ENCODE measurements at places on chromosomes 5 and 9. TPM values are rescaled to one million over a fixed set of nuclear protein-coding genes. Genes with fewer than 3 reads are reported as not detected.
A peak's percentile ranks its signal among the peaks of the same experiment; 100 is the strongest.

DNA sequence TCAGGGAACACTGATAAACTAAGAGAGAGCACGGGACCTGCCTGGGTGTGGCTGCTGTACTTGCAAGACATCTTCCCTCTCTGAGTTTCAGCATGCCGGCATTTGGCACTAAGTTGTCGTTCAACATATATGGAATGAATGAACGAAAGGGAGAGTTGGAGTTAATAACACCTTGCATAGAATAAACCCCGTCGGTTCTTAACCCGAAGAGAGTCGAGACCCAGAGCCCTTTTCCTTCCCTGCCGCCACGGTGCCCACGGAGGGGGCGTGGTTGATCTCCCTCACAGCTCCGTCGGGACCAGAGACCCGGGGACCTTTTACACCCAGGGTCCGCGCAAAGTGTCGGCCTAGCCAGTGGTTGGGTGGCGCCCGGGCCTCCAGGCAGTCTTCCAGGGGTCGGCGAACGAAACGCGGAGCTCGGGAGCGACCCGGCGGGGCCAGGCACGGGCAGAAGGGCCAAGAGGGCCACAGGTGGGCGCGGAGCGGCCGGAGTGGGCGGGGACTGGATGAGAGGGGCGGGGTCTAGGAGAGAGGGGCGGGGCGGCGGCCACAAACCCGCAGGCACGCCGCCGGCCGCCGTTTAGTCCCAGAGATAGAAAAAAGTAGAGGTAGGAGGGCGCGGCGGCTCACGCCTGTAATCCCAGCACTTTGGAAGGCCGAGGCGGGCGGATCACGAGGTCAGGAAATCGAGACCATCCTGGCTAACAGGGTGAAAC, 735 bp upstream of the RPL26L1 start:
- DNase-seq = no peak

GRCh38 chr5:159971931-159972461, 36.9 kb upstream of the TTC1 start:
- DNase-seq = no peak

DNA sequence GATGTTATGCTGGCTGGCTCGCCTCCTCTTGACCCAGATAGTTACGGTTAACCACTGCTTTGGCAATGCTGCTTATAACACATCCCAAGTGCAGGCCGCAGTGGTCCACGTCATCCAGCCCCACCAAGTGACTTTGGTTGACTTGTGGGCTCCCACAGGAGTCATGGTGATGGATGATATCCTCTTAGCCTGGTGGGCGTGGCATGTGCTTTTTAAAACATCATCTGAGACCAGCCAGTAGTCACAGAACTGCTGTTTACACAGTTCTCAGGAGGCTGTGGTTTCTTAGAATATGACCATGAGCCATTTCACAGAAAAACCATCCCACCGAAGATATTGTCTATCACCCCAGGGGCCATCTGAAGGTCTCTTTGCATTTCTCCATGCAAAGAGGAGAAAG, 216.9 kb downstream of the SH3GL2 start:
- DNase-seq = peak; percentile 85

Gene STC2
- 144 TPM for total RNA-seq

DNA sequence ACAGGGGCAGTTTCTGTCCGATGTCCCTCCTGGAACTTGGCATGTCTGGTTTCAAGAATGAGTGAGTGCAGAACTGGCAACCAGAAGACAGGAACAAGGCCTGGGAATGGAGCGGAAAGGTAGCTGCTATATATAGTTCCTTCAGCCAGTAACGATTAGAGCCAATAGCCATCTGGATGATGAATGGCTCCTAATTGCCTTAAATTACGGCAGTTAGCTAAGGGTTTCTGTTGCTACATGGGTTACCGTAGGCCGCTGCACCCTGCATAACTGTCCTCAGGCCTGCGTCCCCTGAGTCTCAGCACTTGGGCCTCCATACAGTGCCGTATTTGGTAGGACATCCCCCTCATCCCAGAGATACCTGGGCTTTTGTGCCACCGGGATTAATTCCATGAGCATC, 29.4 kb downstream of the WWC1 start:
- DNase-seq = no peak

DNA sequence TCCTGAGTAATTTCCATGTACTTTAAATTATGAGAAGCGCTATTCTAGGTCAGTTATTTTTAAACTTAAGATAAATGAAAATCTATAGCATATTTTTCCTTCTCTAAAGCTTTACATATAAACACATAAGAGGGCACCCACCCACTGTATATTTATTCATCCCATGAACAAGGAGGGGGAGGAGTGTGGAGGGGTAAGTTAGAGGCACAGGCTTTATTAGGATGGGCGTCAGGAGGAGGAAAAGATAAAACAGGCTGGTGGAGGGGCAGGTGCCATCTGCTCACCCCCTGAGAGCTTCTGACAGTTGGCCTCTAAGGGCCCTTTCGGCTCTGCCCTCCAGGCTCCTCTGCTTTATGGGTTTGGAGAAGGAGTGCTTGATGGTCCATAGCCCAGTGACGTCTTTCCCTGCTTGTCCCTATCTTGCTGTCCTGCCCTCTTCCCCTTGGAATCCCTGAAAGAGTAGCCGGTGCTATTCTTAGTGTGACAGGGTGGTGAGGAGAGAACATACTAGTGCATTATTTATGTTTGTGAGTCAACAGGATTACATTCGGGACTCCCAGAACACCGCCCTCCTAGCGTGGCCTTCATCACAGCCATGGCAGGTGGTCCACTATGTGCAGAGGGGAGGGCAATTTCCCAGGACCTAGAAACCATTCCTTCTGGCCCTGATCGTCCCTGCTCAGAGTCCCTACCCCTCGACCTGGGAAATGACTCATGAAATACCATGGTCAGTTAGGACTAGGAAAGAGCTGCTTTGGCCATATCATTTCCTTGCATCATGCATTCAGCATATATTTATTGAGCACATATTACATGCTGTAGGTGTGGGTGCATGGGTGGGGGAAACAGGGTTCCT, 7.9 kb upstream of the SYNPO start:
- DNase-seq = no peak

DNA sequence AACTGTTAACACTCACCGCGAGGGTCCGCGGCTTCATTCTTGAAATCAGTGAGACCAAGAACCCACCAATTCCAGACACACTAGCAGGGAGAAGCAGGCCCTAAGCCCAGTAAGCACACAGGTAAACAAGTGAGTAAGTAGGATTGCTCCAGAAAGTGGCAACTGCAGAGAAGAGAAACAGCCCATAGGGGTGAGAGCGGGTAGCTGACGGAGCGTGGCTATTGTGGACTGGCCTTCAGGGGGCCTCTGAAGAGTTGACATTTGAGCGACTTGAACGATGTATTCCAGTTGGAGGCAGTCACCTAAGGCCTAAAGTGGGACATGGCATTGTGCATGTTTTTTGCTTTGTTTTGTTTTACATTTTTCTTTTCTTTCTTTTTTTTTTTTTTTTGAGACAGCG, 74.2 kb downstream of the TSPAN17 start:
- DNase-seq = no peak

DNA sequence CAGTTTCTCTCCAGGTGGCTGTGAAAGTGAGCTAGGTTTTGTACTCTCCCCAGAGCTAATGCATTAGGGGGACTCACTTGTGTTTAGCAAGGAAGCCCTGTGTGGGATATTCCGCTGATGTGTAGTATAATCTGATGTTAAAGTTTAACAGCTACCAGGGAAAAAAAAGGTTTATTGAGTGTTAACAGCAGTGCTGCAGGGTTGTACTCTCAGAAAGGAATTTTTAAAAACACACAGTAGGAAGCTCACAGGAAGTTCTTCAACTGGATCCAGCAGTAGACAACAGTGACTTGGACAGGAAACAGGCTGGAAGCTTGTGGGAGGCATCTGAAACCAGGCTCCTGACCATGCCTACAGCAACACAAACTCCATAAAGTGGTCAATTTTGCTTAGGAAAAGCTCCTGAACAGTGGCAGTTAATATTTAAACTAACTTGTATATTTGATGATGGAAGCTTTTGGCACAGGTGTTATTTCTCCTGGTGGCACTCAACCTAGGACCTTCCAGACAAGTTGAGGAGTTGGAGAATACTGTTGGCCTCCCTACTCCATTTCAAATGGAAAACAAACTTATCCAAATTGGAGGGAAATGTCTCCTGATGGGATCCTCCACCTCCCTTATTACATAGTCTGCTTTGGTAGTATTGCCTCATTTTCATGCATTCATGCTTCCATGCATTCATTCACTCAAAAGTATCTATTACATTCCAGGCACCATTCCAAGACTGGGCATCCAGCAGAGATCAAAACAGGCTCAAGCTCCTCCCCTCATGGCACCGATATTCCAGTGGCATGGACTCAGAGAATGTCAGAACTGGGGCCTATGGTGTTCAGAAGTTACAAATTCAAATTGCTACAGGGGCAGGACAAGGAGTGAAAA, 54.7 kb downstream of the FOXD1 start:
- DNase-seq = peak; percentile 70

DNA sequence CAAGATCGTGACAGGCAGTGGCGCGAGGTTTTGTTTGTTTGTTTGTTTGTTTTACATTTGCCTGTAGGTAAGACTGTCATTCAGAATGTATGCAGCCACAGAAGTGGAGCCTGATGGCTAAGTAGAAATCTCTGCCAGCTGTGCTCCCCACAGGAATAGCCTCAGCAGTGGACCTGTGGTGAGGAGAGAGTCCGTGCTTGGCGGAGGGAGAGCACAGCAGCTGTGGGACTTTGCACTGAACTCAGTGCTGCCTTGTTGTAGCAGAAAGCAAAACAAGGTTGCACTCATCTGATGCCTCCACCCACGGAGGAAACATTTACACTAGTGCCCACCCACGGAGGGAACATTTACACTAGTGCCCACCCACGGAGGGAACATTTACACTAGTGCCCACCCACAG, 4.4 kb upstream of the ZNF782 start:
- DNase-seq = peak; percentile 15

Gene PCDHGA8
- total RNA-seq = 0.06 TPM

DNA sequence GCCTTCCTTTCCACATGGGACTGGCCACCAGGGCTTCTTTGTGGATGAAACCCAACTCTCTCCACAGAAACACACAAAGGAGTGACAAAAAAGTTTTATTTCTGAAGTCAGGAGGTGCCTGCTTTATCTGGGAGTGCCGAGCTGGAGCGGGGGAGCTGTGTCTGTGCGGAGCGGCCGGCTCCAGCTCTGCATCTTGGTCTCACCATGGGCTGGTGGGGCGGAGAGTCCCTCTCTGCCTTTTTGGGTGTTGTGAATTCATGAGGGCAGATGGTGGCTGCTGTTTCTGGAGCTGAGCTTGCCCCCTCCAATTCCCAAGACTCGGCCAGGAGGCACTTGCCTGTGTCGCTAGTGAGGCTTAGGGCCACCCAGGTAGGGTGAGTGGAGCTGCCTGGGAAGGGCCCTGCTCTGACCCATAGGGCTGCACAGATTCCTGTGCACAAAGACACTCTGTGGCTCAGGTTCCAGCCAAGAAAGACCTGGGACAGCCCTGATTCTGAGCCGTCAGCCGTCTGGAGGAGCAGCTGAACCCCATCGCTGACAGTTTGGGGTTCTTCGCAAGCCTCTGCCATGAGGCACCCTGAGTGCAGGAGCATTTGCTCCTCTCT, 1.4 kb downstream of the DBH start:
- no peak for DNase-seq

Gene CAMK4
- total RNA-seq = 28.1 TPM

Gene PCA3
- not detected for total RNA-seq

All from Daoy (cell line).